ENCODE measurements at places on chromosomes 3 and 15. TPM values are rescaled to one million over a fixed set of nuclear protein-coding genes. Genes with fewer than 3 reads are reported as not detected.
A peak's percentile ranks its signal among the peaks of the same experiment; 100 is the strongest.

RBP2 gene
- total RNA-seq = not detected

- H3K27ac ChIP-seq = peak overlapping the region; percentile 94
- peak overlapping the region; percentile 97 for H3K4me3 ChIP-seq
- no peaks in the 10 kb centered on the region for H3K27me3 ChIP-seq
- DNase-seq = peak; percentile 15
Observed at GRCh38 chr3:101725194-101725889, 928 bp downstream of the CEP97 start.

DNA sequence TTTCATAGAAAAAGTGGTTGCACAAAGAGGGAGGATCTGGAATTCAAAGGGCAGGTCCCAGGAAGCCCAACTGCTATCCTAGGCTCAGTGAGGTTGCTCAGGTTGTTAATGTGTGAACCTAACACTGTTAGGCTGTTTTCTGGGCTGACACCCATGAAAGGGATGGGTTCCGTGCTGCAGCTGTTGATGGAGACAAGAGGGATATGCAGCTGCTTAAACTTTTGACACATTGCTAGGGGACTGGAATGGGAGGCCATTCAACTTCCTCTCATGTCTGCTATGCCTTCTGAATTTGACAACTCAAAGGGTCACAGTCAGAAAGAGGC lies 198.0 kb upstream of the NR2E3 start:
- H3K36me3 ChIP-seq = no peaks in the 10 kb centered on the region
- H3K27me3 ChIP-seq = peaks cover 57% of the 10 kb centered on the region
- H3K4me3 ChIP-seq = no peak overlapping the region
- DNase-seq = no peak

DNA sequence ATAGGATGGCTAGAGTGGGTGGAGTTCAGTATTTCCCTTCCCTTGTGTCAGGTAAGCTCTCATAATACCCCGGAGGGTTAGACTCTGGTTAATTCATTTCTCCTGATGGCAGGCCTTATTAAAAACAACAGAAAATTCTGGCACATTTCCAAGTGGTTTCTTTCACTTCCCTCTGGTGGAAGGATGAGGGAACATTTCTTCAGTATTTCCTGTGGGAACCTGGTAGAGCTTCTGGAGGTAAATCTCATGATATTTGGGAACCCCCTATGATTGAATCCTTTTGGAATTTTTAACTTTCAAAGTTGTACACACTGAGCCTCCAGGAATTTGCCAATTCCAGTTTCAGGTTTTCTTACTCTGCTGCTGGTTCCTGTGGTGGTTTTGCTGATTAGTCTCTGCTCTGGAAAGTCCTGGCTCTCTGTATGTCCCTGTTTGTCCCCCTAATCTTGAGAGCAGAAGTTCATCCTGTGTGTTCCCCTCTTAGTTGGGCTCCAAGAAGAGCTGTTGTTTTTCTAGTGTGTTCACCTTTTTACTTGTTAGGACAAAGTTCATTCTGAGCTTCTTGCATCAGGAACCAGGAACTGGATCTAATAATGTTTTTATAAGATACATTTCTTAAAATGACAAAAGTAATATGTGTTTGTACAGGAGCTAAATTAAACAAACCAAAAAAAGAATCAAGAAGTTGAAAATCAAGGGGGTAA lies 12.1 kb downstream of the CHRNA7 start:
- no peak overlapping the region for H3K27ac ChIP-seq
- H3K4me3 ChIP-seq = no peak overlapping the region
- no peaks in the 10 kb centered on the region for H3K4me1 ChIP-seq
- DNase-seq = no peak
- peaks cover 55% of the 10 kb centered on the region for H3K27me3 ChIP-seq

- no peak overlapping the region for H3K27ac ChIP-seq
- H3K4me1 ChIP-seq = no peaks in the 10 kb centered on the region
- no peaks in the 10 kb centered on the region for H3K36me3 ChIP-seq
- DNase-seq = no peak
Observed at GRCh38 chr15:96298217-96298616, 32.3 kb upstream of the NR2F2 start.

DNA sequence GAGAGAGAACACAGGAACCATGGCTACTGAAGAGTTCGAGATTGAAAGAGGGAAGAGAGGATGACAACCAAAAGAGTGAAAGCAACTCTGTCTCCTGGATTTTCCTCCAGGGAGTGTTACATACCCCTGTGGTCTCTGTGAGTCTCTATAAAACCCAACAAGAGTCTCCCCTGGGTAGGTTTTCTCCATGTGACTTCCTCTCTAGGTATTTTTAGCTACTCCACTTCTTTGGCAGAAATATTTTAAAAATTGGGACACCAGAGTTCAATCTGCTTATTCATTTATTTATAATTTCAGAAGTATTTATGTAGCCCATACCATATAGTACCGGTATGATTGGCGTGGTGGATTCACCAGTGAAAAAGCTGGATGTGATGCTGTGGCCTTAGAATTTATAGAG lies 671.7 kb upstream of the NR2F2 start:
- H3K4me3 ChIP-seq = no peak overlapping the region
- no peaks in the 10 kb centered on the region for H3K36me3 ChIP-seq
- no peaks in the 10 kb centered on the region for H3K4me1 ChIP-seq
- DNase-seq = no peak

- H3K4me1 ChIP-seq = peaks cover 2% of the 10 kb centered on the region
- peaks cover 22% of the 10 kb centered on the region for H3K27me3 ChIP-seq
- no peak for DNase-seq
- H3K4me3 ChIP-seq = no peak overlapping the region
- no peak overlapping the region for H3K27ac ChIP-seq
Observed at GRCh38 chr3:127044996-127045395, 62.1 kb downstream of the PLXNA1 start.

DNA sequence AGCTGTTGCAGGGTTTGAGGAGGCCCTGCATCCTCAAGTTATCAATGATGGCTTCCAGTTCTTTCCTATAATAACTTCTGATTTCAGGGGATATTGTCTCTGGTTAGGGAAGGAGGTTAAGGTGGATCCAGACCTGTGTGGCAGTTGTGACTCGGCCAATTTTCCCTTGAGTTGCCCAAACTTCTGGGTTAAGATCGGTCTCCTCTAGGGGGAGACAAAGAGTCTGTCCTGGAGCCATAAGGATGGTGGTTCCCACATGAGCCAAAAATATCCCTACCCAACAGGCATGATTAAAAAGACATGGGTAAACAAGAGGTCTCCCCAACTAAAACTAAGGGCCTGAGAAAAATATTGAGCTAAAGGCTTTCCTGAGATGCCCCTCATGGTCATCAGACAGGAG lies 227.5 kb upstream of the MDFIC2 start:
- peaks cover 2% of the 10 kb centered on the region for H3K4me1 ChIP-seq
- no peak overlapping the region for H3K4me3 ChIP-seq
- H3K27ac ChIP-seq = no peak overlapping the region
- DNase-seq = no peak
- H3K27me3 ChIP-seq = peaks cover 44% of the 10 kb centered on the region
- peaks cover 2% of the 10 kb centered on the region for H3K36me3 ChIP-seq
